ENCODE measurements at places on chromosomes 7 and 10.

DNA sequence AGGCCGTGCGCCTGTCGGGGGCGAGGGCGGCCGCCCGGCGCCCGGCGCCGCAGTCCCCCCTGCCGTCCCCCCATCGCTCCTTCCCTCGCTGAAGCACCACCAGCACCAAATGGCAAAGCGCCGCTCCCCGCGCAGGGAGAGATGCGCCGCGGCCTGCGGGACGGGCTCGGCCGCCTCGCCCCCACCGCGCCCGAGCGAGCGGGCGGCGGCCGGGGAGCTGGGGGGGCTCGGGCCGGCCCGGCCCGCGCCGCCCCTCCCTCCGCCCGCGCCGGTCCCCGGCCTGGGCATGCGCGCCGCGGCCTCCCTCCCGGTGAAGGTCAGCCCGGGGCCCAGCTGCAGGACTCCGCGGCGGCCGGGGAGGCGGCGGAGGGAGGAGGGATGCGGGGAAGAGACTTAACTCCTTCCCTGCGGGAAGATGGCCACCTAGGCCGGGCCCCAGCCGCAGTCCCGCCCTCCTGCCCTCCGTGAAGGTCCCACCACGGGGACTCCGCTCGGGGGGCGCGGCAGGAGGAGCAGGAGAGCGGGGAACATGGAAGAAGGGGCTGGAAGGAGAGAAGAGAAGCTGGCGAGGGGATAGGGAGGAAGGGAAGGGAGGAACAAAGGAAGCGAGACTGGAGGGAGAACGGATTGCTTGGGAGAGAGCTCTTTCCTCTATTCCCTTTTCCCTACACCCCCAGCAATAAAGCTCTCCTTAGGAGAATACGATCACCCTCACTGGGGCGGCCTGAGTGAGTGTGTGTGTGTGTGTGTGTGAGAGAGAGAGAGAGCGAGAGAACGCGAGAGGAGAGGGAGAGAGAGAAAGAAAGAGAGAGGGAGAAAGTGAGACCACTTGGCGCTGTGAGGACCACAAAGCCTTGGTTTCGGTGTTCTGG lies 3.4 kb upstream of the SMARCD3 start:
- no peak for DNase-seq

DNA sequence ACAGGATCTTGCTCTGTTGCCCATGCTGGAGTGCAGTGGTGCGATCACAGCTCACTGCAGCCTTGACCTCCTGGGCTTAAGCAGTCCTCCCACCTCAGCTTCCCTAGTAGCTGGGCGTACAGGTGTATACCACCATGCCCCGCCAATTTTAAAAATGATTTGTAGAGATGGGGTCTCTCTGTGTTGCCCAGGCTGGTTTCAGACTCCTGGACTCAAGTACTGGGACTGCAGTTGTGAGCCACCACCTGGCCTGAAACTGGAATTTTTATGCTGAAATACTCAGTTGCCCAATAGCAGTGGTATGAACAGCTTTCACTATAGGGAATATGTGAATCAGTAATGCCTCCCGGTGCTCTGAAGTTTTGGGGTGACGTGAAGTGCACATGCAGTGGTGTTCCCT lies 7.6 kb downstream of the ZRANB1 start:
- DNase-seq, result no peak

DNA sequence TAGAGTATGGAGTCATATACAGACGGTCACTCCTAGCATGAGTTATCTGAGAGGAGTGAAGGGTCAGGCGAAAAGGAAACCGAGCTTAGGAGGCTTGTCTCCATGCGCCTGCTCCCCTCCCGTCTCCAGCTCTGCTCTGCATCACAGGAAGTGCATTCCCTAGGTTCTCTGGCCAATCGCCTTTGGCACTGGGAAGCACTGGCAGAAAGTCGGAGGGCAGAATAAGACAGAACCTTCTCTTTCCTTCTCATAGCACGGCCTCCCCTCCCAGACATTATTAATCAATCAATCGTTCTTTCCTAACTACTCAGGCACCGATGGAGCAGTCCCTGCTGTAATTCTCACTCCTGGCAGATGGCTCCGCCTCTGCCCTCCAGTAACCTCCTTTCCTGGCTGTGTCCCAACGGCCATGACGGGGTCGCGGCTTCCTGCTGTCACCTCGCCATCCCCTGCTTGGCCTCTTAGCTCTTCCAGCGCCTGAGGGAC lies 177.1 kb downstream of the FRMD4A start:
- DNase-seq, result no peak

GRCh38 chr10:121098211-121098610 lies 247.0 kb downstream of the WDR11 start:
- DNase-seq, result no peak

GRCh38 chr7:6071406-6071805 lies 40.2 kb downstream of the ANKRD61 start:
- no peak for DNase-seq

GRCh38 chr7:155796381-155797261 lies 15.6 kb downstream of the SHH start:
- peak; percentile 47 for DNase-seq

DNA sequence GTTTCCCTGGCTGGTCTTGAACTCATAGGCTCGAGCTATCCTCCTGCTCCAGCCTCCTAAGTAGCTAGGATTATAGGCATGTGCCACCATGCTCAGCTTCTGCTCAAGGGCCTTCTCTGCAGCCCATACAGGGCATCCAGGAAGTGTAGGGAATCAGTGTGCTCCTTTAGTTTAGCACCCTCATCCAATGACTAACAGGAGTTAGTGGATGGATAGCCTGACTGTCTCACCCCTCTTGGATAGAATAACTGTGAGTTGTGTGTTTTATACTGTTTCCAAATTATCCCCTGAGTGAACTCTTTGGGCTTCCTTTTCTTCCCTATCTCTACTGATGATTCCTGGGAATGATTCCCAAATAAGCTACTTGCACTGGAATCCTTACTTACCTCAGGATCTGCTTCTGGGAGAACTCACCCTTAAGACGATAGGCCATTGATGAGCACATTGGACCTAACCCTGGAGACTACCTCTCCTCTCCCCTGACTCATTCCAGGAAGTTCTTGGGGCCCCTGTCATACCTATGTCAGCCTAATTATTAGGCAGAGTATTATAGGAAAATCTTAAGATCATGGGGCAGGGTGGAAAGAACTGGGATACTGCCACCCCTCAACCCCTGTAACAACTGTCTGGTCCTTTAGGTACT lies 18.5 kb downstream of the STRIP2 start:
- no peak for DNase-seq

GRCh38 chr7:86668315-86668714 lies 24.6 kb downstream of the GRM3 start:
- DNase-seq, result no peak

- DNase-seq, result peak; percentile 71
Measured at GRCh38 chr7:38463277-38464225, 167.6 kb downstream of the AMPH start.

GRCh38 chr10:119217991-119218490 lies 10.7 kb downstream of the GRK5 start:
- DNase-seq, result no peak

DNA sequence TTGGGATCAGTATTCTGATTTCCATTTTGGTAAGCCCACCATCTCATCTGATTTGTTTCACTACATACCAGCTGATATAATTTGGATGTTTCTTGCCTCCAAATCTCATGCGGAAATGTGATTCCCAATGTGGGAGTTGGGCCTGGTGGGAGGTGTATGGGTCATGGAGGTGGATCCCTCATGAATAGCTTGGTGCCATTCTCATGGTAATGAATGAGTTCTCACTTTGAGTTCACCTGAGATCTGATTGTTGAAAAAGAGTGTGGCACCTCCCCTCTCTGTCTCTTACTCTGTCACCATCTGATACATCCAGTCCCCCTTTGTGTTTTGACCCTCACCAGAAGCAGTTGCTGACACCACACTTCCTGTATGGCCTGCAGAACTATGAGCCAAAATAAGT lies 347.3 kb downstream of the ARL4A start:
- DNase-seq, result no peak

GRCh38 chr7:24920451-24921361 lies 59.3 kb downstream of the OSBPL3 start:
- no peak for DNase-seq

DNA sequence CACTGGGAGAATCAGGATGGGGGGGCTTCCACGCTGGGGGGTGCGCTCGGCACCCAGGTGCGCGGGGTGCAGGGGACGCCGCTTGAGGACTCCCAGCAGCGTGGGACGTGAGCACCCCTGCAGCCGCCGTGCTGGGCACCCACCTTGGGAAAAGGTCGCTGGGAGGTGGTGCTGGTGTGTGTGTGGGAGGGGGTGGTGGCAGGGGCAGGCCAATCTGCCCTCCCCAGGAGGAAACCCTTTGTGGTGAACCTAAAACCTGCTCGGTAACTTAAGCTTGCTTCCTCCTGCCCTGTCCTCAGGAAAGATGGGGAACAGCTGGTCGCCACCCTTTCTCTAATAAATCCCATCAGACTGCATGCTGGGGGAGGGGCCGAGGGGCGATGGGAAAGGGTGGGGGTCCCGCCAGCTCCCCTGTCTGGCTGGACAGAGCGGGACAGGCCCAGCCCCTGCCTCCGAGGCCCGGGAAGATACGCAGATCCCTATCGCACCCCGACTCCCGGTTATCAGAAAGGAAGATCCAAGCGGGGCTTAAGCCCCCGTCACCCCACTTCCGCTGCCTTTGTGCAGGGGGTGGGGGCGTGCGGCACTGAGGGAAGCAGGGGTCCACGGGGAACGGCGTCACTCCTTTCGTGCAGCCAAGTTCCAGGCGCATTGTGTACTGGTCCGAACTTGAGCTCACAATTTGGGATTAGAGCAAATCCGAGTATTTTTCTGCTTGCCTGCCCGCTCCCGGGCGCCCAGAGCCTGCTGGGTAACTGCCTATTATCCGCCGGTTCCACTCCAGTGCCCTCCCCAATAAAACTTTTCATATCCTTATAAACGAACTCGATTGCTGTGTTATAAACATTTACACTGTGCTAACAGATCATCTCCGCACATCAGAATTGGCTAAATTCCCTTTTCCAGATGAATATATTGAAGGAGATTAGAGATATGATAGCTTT lies 64.6 kb downstream of the UNCX start:
- DNase-seq, result no peak

- no peak for DNase-seq
Measured at GRCh38 chr10:132149271-132149670, 37.5 kb upstream of the DPYSL4 start.

DNA sequence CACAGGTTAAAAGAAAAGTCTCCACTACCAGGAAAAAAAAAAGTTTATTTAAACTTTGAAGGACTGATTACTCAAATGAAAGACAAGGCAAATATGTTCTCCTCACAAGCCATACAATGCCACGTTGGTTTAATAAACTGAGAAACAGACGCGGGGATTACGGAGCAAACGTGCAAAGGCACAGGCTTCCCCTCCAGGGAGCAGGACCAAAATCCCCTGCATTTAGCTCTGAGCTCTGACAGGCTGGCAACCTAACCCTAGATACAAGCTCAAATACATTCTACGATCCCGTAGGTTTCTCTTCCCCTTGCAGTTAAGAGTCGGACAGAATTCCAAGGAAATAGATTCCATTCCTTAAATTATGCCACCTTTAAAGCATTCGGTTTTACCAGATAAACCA lies 7.7 kb upstream of the GRB10 start:
- DNase-seq, result no peak

- no peak for DNase-seq
Measured at GRCh38 chr7:36145686-36146085, 7.4 kb upstream of the EEPD1 start.

GRCh38 chr7:21965291-21965690 lies 19.6 kb upstream of the CDCA7L start:
- no peak for DNase-seq

DNA sequence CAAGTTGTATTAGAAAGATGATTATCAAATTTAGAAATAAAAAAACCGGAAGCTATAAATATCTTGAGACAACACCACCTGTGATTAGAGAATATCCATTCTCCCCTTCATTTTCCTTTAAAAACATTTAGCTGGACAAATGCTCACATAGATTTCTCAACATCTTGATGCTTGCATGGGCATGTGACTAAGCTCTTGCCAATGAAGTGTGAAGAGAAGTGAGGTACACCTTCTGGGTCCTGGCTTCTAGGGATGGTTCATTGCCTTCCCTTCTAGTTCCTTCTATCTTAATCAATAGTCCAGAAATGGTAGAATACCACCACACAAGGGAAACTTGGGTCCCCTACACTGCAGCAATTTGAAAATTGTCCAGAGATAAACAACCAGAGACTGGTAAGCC lies 41.0 kb downstream of the WAPL start:
- no peak for DNase-seq

GRCh38 chr7:20735346-20736065 lies 51.2 kb downstream of the SP8 start:
- no peak for DNase-seq

DNA sequence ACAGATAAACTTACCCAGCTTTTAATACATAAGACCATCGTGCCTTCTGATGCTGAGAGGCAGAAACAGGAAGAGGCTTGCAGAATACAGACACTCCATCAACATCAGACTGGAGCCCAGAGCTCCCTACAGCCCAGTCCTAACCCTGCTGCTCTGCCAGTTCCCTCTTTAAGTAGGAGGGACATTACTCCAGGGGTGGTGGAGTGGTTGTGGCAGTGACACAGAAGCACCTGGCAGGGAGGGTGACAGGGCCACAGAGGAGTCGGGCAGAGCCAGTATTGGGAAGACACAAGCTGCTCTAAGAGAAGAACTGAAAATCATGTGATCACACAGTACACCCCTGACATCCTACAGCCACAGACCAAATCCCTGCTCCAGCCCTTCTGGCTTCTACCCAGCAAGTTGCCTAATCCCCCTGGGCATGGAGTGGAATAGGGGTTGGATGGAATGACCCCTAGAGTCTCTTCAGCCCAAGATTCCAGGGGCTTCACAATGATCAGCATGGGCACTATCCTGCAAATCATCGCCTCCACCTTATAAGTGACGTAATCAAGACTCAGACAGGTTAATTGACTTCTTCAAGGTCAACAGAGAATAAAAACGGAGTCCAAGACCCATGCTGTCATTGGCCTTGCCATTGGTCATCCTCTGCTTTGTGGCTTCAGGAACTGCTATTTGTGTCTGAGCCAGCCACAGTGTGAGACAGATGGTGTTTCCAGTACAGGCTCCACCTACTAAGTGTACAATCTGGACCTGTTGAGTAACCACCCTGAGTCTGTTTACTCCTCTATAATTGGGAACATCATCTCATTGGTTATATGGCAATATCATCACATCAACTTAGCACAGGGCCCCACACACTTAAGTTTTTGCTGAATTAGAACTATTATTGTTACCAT lies 61.1 kb upstream of the ZMIZ1 start:
- no peak for DNase-seq

GRCh38 chr10:106111246-106111645 lies 1053.3 kb downstream of the SORCS1 start:
- no peak for DNase-seq

DNA sequence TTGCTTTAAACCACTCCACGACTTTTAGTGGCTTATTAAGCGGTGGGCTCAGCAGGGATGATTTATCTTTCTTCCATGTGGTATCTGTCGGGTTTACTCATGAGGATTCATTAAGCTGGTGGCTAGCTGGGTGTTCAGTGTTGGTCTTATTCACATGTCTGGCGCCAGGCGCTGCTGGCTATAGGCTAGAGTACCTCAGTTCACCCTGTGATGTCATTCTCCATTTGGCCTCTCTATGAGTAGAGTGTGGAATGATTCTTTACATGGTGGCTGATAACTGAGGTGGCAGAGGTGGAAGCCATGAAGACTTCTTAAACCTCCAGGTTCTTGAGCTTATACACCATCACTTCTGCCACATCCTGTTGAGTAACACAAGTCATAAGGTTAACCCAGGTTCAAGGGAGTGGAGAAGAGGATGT lies 115.4 kb downstream of the MLLT10 start:
- no peak for DNase-seq

All from activated naive CD8-positive, alpha-beta T cell treated with anti-CD3 and anti-CD28 coated beads, Interleukin-2, amount 50 U/mL, for 16 hours (primary cell).